ENCODE measurements at places on chromosomes 4 and X.

GRCh38 chr4:119299741-119300100 lies 22.2 kb downstream of the FABP2 start:
- DNase-seq, result no peak

DNA sequence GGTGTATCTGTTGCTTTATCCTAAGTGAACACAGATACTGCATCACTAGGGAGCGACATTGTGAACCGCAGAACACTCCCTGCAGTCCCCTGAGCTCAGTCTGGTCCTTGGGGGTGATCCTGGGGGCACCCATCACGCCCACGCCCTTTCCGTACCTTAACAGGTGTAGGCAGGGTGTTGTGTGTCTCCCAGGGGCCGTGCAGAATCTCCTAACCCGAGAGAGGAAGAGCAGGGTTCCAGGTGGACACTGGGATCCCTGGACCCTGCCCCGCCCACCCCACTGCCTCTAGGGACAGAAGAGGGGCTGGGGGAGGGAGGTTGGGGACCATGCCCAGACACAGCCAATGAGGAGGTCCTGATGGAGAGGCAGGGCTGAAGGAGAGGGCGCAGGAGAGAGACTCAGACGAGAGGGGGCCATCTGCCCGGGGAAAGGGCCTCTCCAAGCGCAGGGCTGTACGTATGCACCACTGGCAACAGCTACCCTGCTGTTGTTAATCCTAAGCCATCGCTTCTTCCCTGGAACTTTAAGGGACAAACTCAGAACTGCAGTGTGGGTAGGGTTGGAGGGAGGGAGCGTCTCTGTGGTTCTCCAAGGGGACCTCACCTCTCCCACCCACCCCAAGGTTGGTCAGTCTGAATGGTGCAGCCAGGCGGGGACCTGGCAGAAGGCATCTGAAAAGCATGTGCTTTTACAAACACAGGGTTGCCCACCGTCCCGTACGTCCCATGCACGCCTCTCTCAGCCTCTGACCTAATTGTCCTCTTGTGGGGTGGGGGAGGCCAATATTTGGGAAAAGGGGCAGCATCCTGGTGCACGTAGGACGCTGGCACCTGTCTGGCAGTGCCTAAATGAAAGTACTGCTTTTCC lies 2.5 kb downstream of the P2RY8 start:
- DNase-seq, result no peak

GRCh38 chr4:177008836-177009501 lies 216.2 kb upstream of the VEGFC start:
- no peak for DNase-seq

DNA sequence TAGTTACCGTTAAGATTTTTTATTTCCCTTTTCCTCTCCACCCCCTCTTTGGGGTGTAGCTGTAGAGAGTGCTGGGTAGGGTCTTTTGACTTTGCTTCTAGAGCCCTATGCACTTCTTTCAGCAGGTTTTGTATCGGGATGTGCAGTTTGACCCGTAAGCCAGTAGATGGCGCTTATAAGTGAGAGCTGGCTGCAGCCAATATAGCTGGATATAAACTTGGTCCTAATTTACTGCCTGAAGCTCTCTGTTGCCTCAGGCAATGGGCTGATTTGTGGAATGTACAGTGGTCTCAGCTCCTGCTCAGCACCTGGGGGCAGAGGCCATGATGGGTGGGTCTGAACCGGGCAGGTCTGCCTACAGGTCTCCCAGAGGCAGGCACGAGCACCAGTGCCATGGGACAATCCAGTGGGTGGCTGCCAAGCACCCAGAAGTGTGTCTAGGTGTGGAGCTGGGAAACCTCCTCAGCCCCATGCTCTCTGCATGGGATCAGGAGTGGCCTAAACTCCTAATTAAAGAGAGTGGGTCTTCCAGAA lies 146.5 kb downstream of the SPANXN1 start:
- no peak for DNase-seq

- no peak for DNase-seq
These were observed 168.3 kb downstream of the TMA16 start for GRCh38 chr4:163662768-163663167.

DNA sequence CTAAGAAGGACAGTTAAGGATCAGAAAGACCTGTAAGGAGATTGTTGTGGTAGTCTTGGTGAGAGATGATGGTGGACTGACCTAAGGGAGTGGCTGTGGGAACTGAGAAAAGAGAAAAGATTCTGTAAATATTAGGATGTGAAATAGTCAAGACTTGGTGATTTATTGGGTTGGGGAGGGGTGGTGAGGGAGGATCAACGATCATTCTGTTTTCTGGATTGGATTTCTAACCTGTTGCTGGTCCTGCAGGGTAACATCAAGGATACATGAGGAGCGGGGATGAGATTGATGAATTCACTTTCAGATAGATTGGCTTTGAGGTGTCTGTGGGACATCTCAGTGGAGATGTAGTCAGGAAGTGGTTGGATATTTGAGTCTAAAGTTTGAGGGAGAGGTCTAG lies 1.4 kb downstream of the PIN4 start:
- no peak for DNase-seq

- DNase-seq, result no peak
These were observed 289.3 kb upstream of the GATB start for GRCh38 chr4:152050106-152050505.

DNA sequence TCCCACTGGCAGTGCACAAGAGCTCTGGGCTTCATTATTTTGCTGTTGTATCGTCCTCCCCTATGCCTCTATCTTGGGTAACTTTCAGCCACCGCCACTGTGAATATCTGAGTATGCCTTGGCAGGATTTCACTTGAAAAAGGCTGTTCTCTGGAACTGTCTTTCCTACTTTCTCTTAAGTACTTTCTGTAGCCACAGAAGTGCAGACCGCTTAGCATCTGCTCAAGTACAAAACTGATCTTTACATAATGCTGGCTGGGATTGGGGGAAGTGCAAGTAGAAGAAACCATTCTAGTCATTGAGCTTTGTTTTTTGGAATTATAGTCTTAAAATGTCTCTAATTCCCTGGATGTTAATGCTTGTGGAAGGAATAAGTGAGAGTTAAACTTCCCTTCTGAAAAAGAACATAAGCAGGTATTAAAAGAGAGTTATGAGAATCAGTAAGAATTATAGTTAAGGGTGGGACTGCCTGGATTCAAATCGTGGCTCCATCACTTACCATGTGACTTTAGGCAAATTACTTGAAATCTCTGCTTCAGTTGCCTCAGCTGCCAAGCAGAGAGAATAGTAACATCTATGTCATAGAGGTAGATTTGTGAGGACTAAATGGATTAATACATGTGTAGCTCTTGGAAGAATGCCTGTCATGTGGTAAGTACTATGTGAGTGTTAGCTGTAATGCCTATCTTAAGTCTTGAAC lies 77.5 kb downstream of the MID1IP1 start:
- no peak for DNase-seq

- DNase-seq, result no peak
These were observed 7.3 kb upstream of the TMEM185A start for GRCh38 chrX:149638860-149639259.

GRCh38 chr4:145541346-145541745 lies 59.7 kb downstream of the SMAD1 start:
- DNase-seq, result no peak

- no peak for DNase-seq
These were observed 21.3 kb downstream of the QDPR start for GRCh38 chr4:17490575-17491059.

DNA sequence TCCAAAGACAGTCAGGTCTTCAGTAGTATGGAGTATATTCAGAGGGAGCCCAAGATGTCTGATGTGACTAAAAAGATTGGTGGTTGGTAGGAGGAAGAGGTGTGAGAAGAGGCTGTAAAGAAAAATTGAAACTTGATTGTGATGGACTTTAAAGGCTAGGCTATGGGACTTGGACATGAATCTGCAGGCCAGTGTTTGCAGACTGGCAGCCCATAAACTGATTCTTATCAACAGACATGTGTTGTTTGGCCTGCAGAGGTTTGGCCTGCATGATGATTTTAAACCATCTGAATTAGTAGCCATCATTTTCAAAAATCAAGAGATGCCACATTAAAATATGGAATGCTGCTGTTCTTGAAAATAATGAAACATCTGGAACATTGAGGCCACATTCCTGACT lies 5.4 kb upstream of the AR start:
- DNase-seq, result no peak

- DNase-seq, result no peak
These were observed 137.2 kb downstream of the SH3KBP1 start for GRCh38 chrX:19750028-19750782.

DNA sequence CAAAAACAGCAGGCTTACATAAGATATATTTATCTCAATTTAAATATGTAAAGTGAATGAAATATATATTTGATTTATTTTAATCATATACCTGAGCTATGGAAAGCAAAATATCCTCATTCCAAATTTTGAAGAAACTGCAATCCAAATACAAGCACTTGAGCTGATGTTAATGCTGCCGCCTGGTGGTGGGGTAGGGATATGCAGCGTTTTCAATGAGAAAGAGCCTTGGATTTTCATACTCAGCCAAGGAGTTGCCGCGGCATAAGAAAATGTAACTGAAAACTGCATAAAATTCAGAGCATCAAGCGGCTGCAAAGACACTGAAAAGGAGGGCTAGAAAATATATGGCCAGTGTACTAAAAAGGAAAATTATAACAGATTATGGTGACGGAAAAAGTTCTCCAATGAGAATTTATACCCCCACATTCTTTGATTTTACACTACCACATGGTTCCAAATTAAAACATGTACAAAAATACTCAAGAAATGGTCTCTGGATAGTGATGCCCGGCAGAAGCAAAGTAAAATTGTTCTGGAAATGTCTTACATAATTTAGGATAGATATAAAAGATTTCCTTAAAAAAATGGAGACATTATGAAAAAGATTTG lies 660.3 kb upstream of the PITX2 start:
- DNase-seq, result no peak

GRCh38 chr4:121701263-121701662 lies 4.5 kb upstream of the ANXA5 start:
- no peak for DNase-seq

- no peak for DNase-seq
These were observed 136.8 kb downstream of the TECRL start for GRCh38 chr4:64272432-64272831.

DNA sequence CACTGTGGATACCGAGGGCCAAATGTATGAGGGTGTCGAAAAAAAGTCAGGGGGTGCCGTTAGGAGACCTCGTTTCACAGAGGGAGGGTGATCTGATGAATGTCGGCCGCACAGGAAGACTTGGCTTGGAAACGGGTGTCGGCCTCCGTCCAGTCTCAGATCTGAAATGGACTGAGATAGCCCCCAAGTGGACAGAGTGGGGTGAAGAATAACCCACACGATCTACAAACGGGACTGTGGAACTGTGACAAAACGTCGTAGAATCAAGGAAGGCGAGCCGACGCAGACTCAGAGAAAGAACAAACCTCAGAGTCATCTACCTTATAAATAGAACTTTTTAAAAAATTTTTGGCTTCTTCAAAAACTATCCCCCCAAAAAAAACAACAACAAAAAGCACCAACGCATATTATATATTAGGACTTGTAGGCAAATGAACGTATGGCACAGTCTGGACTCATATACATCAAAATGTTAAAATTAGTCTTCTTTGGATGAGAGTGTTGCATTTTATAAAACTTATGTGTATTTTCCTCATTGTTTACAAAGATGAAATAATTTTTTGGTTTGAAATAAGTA lies 63.8 kb upstream of the IRF2 start:
- DNase-seq, result peak; percentile 46

- DNase-seq, result no peak
These were observed 2.3 kb upstream of the AMBN start for GRCh38 chr4:70589785-70590184.

DNA sequence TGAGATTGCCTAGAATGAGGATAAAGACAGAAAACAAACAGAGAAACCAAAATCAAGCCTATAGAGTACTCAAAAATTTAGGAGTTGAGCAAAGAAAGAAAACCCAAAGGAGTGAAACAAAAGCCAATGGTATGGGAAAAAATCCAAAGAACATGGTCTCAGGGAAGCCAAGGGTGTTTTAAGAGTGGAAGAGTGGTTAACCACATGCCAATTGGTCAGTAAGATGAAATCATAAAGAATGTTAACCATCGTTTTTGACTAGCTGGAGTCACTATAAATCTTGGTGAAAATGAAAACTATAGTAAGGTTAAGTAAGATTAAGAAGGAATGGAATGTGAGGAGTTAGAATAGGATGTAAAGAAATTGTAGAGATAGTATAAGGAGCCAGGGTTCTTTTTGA lies 64.7 kb upstream of the RPL34 start:
- DNase-seq, result no peak

DNA sequence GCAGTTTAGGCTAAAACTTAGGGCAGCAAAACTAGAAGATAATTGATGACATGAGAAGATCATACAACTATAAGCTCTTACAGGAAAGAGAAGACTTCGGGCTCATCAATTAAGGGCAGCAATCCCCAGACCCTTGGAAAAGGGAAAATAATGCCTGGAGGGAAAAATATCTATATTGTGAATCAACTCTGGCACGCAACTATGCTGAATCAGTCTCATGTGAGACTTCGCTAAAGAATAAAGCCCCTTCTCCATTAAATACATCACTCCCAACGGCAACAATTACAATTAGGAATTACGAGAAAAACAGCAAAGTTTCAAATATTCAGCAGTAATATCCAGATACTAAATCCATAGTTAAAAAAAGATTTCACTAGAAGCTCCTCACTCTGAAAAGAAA lies 2016.8 kb upstream of the IGFBP7 start:
- DNase-seq, result no peak

DNA sequence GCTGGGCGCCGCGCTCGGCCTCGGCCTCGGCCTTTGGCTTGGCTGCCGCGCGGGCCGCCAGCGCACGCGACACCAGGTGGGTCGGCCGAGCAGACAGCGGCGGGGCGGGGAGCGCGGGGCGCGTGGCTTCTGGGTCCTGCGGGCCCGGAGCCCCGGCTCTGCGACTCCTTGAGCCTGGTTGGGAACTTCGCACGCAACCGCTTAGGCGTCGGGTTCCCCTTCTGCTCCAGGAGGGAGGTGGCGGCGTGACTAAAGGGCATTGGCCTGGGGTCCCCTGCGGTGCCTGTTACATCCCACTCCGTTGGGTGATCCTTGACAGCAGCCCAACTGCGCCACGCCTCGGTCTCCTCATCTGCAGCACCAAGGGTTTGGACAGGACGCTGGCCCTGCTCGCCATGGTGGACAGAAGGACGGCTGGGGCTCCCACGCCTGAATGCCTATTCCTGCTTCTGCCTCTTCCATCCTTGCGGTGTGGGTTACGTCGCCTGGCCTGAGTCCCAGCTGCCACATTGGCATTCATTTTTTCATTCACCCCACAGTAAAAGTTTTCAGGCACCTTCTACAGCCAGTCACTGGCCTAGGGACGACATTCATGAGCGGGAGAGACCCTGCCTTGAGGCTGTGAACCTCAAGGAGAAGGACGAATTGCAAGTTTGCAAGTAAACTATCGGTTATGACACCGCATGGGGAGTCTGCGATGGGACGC lies 631 bp downstream of the EVC start:
- DNase-seq, result no peak

- no peak for DNase-seq
These were observed 123.9 kb downstream of the KDR start for GRCh38 chr4:55001538-55001937.

GRCh38 chr4:4631150-4631549 lies 89.3 kb upstream of the STX18 start:
- no peak for DNase-seq

GRCh38 chr4:87882321-87882720 lies 49.6 kb downstream of the MEPE start:
- DNase-seq, result no peak
